ENCODE measurements at places on chromosomes 6 and 20. TPM values are rescaled to one million over a fixed set of nuclear protein-coding genes. Genes with fewer than 3 reads are reported as not detected.

GRCh38 chr6:119961450-119961849 lies 611.9 kb upstream of the MAN1A1 start:
- DNase-seq: no peak

- DNase-seq: no peak
Observed at GRCh38 chr6:10230531-10230930, 184.3 kb downstream of the TFAP2A start.

DNA sequence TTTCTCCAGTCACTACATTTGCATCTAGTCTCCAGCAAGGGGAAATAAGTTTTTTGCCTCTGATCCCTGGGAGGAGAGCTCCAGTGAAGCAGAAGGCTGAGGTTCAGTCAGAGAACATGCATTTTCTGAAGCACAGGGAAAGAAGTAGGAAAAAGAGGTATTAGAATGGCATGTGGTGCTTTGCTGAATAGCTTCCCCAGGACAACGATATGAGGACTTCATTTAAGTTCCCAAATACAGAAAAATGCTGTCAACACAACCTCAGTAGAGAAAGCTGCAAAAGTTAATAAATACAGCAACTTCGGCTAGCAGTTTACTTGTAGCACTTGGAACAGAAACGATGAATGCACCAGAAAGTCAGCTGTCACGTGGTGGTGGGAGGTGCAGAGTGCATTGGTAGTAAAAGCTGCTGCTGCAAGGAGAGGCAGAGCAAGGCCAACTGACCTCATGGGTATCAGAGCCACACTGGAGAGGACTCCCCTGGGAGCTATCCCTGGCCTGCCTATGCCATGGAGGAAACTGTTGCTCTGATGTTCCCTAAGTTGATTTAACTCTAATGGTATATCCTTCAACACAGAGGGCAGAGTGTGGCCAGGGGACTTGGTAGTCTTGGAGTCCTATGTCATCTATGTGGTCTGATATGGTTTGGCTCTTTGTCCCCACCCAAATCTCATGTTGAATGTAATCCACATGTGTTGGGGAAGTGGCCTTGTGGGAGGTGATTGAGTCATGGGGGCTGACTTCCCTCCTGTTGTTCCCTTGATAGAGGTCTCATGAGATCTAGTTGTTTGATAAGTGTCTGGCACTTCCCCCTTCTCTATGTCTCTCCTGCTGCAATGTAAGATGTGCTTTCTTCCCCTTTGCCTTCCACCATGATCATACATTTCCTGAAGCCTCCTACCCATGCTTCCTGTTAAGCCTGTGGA lies 85.9 kb downstream of the ADTRP start:
- peak; percentile 19 for DNase-seq

DNA sequence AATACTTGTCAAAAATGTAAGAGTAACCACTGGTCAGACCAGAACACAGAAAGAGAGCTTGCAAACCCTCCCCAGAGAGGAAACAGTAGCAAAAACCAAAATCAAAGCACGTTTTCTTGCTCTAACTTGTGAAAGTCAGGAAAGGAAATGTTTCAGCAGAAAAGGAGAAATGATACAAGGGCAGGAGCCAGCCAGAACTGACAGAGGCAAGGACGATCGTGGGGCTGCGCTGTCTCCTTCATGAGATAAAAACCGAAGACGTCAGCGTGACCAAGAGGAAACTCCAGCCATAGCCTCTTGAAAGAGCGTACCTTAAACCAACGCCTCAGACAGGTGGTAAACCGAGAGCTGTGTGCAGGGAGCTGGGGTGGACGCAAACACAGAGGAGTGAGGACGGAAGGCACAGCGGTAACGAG lies 27.5 kb downstream of the LAMA5 start:
- DNase-seq: no peak

PAX1 gene
- polyA plus RNA-seq: 0.08 TPM

ERVFRD-1 gene
- 0.18 TPM for polyA plus RNA-seq

LKAAEAR1 gene
- 8.4 TPM for polyA plus RNA-seq

GRCh38 chr6:158487495-158487894 lies 72.4 kb upstream of the TMEM181 start:
- no peak for DNase-seq

DNA sequence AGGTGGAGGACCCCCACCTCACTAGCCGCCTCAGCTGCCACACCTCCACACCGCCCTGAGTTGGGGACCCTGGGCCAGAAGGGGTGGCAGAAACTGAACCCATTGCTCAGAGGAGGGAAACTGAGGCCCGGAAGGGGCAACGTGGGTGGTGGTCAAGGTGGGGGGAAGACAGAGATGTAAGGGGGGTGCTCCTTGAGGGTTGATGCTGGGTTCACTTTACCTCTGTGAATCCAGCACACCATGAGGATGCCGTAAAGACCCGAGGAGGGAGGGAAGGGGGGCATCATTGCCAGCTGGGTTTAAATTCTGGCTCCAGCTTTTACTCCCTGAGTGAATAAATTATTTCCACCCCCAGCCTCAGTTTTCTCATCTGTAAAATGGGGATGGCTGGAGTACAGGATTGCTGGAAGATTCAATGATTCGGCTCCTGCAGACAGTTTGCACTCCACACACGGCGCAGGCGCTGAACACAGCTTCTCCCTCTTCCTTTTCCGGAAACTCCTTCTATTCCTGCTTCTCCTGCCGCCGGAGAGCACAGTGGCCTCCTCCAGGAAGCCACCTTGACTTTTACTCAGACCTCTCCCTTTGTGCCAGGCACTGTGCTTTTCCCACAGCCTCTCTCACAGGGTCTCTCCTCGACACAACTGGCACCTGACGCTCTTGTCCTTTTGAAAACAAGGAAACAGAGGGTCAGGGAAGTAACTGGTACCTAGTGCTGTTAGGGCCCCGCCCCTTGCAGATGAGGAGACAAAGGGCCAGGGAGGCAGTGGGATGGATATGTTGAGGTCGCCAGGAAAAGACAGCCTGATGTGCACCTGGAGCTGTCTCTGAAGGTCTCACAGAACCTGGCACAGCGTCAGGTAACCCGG lies 59.4 kb downstream of the UBE2V1 start:
- DNase-seq: no peak

TRIM40 gene
- 0.19 TPM for polyA plus RNA-seq

SLC13A3 gene
- 8.8 TPM for polyA plus RNA-seq

GRCh38 chr6:82534876-82535275 lies 171.3 kb downstream of the TPBG start:
- no peak for DNase-seq

FAM120B gene
- polyA plus RNA-seq: 40.2 TPM

DNA sequence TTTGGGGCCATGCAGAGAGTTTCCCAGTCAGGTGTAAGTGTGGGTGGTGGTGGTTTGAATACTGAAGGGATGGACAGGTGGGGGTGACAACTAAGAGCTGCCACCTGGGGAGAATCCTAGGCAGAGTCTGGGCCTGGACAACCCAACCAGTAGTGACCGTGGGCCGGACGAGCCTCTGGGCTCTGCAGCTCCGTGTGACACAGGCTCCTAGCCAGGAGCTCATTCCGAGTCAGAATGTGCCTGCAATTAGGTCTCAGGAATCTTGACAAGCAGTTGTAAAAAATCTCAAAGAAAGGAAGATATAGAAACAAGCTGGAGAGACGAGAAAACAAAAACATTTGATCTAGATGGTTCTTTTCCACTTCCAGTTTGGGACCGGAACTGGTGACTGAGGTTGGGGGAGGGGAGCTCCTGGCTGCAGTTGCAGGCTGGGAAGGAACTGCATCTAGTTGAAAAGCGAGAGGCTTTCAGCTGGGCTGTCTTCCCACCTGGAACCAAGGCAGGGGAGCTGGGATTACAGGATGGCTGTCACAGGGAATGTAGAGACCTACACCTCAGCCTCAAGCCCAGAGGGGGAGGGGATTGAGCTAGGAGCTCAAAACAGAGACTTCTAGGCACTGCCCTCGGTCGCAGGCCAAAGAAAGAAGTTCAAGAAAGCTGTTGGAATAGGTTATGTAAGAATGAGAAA lies 156.9 kb downstream of the PAX1 start:
- no peak for DNase-seq

GLP1R gene
- 1.3 TPM for polyA plus RNA-seq

DNA sequence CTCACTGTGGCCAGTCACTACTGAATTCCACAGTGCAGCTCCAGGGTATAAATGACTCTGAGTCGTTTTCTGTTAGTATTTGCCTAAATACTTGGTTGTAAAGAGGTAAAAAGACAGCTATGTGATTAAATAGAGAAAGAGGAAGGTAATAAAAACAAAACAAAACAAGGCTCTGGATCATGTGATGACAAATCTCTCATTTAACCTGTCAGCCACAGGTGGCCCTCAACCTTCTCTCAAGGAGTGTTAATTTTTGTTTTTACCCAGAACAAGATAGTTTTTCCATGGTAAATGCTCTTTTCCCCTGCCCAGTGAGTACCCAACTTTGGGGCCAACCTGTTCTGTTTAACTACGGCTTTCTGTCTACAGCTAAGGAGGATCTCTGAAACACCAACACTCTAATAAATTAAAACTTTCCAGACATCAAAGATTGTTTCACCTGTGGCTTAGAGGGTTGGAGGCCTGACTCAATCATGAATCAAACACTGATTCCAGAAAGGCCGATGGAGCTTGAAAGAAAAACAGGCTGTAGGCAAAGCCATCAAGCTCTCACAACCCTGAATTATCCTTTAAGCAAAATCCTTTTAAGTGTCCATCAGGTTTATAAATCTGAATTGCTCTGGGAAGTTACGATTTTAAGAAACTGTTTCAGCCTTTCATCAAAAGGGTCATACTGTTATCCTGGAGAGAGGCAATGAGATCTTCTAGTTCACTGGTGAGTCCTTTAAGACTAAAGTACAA lies 81.5 kb upstream of the BCLAF1 start:
- no peak for DNase-seq

GRCh38 chr6:37988696-37989095 lies 169.2 kb downstream of the ZFAND3 start:
- DNase-seq: no peak

DNA sequence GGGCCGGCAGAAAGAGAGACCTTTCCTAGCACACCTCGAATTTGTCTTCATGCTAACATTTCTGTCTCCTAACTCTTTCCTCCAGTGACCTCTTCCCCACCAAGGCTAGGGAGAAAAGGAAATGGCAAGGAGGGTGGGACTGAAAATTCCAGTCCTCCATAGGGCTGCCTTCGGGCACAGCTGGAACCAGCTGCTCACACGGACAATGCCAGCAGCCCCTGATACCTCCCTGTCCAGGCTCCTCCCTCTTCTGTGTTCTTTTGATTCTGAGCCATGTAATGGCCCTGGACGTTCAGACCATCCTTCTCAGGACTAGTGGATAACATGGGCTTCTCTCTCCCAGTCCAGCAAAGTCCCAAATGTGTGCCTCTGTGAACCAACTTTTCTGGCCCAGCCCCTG lies 29.1 kb upstream of the PHACTR3 start:
- DNase-seq: no peak

DNA sequence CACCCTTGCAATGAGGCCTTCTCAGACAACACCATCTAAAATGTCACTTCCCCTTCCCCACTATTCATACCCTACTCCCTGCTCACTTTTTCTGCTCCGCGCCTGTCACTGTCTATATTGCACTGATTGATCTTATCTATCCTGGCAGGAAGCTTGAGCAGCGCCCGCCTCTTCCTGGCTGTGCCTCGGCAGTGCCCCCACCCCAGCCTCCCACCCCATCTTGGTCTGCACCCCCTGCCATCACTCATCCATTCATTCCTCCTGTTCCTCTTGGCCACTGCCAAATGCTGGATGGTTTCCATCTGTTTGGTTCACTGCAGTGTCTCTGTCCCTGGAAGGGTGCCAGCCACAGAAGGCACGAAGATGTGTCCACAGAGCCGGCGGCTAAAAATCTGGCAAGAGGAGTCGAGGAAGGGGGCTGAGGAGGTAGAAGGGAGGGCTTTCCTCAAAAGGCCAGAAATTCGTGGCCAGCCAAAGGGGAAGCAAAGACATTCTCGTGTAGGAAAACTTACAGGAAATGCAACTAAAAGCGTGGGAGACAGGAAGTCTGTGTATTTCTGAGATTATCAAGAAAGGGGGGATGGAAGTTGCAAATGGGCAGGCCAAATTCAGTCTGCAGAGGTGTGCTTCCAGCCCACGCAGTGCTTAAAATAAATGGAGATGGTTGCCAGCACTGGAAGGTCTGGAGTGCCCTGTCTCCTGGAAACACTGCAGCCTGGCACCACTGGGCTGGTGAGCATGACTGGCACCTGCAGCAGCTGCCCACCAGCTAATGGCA lies 27.6 kb downstream of the SYNJ2 start:
- DNase-seq: peak; percentile 85

DNA sequence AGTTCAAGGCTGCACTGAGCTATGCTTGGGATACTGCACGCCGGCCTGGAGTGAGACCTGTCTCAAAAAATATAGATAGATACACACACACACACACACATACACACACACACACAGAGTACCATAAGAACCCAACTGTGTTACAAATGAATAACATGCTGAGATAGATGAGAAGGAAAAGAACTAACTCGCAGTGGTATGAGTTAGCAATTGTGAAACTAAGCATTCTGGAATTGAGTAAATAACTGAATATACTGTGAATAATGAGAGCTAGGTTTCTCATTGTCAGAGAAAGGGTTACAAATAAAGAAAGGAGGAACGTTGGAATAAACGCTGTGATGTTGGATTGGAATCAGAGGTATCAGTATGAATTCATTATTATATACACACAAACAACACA lies 14.6 kb upstream of the FAXC start:
- DNase-seq: no peak

DNA sequence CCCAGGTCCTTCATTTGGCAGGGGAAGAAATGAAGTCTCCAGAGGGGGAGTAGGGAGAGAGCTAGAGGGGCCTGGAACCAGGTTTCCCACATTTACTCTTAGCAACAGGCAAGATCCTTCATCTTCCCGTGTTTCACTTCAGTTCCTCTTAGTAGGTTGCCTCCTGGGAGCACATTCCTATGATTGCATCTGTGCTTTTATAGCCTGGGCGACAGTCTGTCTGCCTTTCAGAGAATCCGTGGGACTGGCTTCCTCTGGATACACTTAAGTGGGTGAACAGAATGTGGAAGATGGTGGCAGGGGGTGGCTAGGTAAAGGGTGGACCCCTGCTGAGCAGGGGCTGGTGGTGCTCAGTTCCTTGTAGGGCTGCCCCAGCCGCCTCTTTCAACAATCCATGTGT lies 33.4 kb downstream of the STK35 start:
- DNase-seq: no peak

DNA sequence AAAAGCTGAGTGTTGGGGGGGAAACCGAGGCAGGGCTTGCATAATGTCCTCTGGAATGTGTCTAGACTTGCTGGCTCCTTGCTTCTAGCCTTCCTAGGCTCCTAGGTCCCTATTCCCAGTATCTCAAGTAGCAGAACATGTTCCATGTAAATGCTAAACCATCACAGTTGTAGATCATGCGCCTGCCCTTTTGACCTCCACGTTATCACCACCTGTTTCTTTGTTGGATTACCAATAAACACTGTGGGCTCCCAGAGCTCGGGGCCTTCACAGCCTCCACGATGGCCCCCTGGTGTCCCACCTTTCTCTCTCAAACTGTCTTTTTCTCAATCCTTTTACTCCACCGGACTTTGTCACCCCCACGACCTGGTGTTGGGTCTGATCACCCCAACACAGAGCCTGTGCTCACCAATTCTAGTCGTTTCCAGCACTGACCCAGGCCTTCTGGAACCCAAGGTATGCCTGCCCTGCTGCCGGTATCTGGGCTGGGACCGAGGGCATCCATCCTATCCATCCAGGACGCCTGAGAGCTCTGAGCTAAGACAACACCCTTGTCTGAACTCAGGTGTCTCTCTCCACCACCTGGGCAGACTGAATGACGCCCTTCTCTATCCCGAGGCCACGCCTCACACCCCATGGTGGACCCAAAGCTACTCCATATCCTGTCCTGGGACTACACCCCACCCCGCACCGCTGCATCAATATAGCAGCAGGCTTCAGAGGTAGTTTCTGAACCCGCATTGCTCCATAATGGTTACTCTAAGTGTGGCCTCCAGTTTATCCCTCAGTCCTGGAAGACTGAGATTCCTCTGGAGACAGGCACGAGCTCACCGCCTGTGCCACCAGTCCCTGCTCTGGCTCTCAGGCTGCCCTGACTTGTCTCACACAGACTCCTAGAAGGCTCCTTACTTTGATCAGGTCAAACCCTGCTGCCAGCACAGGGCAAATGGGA lies 9.3 kb upstream of the PRR18 start:
- no peak for DNase-seq

Data from spinal cord (tissue), 10 donors.